RCC 7860 (cell line): ENCODE measurements at places on chromosomes 1 and 21.

DNA sequence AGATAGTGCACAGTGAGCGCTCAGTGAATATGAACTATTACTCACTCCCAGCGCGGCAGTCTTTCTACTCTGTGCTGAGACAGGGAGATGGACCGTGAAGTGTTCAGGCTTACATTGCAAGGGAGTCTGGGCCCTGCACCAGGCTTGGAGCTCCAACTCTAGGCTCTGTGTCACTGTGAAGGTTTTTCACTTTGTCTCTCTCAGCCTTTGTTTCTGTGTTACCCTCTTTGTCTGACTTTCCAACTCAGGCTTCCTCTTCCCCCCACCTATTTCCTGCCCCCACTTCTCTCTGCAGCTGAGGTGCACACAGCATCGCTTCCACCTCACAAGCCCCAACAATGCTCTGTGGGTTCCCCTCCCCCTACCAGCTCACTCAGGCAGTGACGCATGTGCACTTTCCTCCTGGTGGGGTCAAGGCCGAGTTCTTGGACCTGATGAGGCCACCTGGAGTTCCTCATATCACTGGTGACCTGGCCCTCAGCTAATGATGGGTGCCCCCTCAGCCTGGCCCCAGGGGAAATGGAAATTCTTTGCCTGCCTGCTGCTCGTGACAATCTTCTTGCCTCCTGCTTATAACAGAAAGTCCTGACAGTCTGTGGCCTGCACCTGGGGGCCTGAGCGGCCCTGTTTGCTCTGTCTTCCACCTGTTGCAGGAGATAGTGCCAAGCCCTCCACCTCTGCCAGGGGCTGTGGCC lies 1.1 kb upstream of the LCK start:
- peak; percentile 73 for DNase-seq

- DNase-seq, result no peak
Measured at GRCh38 chr1:162823771-162824525, 33.4 kb downstream of the HSD17B7 start.

DNA sequence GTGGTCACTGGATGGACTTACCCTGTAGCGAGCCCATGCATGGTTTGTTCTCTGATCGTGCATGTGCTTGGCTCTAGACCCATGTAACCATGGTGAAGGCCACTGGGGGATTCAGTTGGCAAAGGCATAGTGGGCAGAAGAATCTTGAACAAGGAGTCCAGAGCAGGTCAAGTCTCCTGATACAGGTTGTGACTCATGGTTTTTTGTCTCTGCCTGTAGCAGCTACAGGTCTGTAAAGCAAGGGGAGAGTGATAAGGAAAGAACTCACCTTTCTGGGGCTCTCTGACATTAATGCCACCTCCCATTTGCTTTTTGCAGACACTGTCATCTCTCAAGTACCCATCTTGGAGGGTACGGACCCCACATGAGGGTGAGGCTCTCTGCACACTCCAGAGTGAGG lies 153.4 kb upstream of the CAMK1G start:
- DNase-seq, result no peak

GRCh38 chr1:9654834-9655723 lies 3.5 kb downstream of the PIK3CD start:
- DNase-seq, result no peak

GRCh38 chr1:44034423-44034822 lies 3.2 kb upstream of the SLC6A9 start:
- DNase-seq, result no peak
